ENCODE measurements at places on chromosomes 13 and 19. TPM values are rescaled to one million over a fixed set of nuclear protein-coding genes. Genes with fewer than 3 reads are reported as not detected.

Gene ELSPBP1
- total RNA-seq: not detected

Gene ZNF471
- 28.3 TPM for total RNA-seq

Gene CYP2A6
- total RNA-seq: not detected

Gene GFY
- not detected for total RNA-seq

Gene SIGLEC7
- 0.36 TPM for total RNA-seq

Gene ZNF772
- total RNA-seq: 61.8 TPM

Gene RAB3A
- 35.7 TPM for total RNA-seq

Gene MISP
- 0.18 TPM for total RNA-seq

Gene GPR4
- total RNA-seq: 0.36 TPM

Gene SIGLEC5
- 0.27 TPM for total RNA-seq

Gene ZNF234
- 26.1 TPM for total RNA-seq

Gene FOXA3
- total RNA-seq: not detected

Gene TJP3
- not detected for total RNA-seq

Gene IL4I1
- 0.64 TPM for total RNA-seq

Gene NCCRP1
- not detected for total RNA-seq

Gene ZSCAN5A
- 13.3 TPM for total RNA-seq

Gene HSD17B14
- 3.3 TPM for total RNA-seq

Gene ZNF709
- total RNA-seq: 20.0 TPM

Gene CLEC17A
- not detected for total RNA-seq

Gene ZNF578
- total RNA-seq: 21.2 TPM

Gene S1PR5
- 0.18 TPM for total RNA-seq

Gene C1QTNF9B
- total RNA-seq: not detected

Gene ANKRD24
- 1.7 TPM for total RNA-seq

Gene MAB21L1
- 92.3 TPM for total RNA-seq

Gene CRYL1
- total RNA-seq: 14.9 TPM

Gene ZNF83
- total RNA-seq: 77.8 TPM

Gene PALM
- 44.6 TPM for total RNA-seq

Gene LIM2
- total RNA-seq: not detected

Gene TMEM59L
- total RNA-seq: 28.9 TPM

Gene ZNF221
- 28.4 TPM for total RNA-seq

Gene DHX34
- 16.5 TPM for total RNA-seq

Gene SERP2
- 17.1 TPM for total RNA-seq

Gene FXYD7
- 5.2 TPM for total RNA-seq
